GM13976 (cell line): ENCODE measurements at places on chromosomes 2 and 18.
A peak's percentile ranks its signal among the peaks of the same experiment; 100 is the strongest.

DNA sequence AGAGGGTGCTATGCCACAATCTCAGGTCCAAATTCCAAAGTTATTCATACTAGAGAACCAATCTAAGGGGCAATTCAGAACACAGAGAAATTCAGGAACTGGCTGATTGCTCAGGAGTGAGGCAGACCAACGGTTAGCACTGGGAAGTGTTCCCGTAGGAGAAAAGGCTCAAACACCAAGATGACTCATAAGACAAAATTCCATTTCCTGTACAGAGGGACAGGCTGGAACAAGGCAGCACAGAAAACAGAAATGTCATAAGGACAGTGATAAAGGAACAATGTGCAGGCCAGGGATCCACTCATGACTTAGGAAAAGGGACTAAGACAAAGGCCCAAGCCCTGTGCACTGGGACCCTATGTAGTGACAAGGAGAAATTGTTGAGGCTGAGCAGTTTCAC, 54.2 kb downstream of the PDE1A start:
- no peak for DNase-seq

- no peak for DNase-seq
These were observed 406.8 kb downstream of the NBAS start for GRCh38 chr2:15154297-15154696.

DNA sequence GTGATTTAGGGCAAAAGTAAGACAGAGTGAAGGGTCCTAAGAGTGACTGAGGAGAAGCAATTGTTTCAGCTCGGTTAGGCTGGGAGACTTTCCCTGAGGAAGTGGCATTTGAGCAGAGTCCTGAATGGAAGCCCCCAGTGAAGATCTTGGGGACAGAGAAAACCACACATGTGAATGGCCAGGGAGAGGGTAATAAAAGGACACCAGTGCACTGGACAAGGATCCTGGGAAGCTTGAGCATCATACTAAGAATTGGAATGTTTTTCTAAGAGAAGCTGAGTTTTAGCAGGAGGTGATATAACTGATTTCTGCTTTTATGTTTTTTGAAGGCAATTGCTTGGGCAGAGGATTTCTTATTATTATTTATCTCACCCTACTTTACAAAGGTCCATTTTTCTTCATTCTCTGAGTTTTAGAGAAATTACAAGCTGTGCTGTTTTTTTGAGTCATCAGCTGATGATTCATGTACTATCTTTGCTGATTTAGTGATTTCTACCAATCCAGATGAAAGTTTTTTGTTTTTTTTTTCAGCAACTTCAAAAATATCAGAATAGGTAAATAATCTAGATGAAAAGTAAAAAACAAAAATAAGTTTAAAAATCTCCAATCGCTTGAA, 43.5 kb downstream of the MFSD6 start:
- no peak for DNase-seq

DNA sequence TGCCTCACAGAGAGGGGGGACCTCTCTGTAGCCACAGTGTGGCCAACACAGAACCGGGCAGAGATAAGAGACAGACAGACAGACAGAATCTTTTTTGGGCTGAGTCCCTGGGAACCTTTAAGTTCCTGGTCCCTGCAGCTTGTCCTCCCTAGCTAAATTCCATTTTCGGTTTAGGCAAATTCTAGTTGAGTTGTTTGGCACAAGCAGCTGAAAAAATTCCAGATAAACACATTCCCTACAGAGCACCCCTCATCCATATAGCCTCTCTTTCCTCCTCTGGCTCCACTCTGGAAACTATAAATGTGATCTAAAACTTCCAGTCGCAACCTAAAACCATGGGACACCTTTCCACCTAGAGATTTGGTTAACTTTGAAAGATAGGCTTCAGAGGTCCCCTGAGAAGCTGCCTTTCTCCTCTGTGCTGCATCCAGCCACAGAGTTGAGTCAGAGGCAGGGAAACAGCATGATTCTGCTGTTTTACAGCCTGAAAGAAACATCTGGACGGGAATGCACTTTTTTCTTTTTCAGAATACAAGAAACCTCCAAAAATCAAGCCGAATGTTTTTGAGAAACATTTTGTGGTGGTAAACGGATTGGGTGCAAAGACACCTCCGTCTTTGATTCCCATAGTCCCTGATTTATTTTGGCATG, 30.9 kb downstream of the SLC4A3 start:
- DNase-seq: no peak

- DNase-seq: peak; percentile 39
These were observed 28.8 kb upstream of the TMEM18 start for GRCh38 chr2:705971-706511.

- no peak for DNase-seq
These were observed 38.8 kb downstream of the AOX1 start for GRCh38 chr2:200624658-200625057.

DNA sequence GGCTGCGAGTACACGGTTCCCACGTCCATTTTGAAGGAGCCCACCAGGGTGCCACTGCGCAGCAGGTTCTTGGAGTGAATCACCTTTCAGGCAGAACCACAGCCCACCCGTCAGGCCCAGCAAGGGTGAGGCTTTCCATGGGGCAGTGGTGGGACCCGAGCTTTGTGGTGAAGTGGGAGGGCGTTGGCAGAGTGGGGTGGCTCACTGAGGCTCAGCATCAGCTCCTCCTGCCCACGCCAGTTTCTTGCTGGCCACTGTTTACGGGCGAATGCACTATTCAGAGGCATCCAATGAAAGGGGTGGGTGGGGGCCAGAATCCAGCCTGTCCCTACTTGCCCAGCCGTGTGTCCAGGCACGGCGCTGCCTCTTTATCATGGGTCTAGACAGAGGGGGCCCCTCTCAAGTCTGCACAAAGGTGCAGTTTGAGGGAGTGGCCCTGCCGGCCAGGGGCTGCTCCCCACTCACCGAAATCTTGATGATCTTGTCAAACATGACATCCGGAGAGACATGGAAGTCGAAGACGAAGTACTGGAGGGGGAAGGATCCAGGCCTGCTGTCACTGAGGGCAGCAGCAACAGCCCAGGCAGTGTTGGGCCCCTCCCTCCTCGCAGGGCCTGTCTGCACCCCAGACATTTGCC, 11.4 kb upstream of the OTOF start:
- DNase-seq: no peak

- no peak for DNase-seq
These were observed 31.5 kb downstream of the CDCA7 start for GRCh38 chr2:173386021-173386737.

GRCh38 chr18:51437280-51438271, 240.1 kb upstream of the MEX3C start:
- DNase-seq: no peak

DNA sequence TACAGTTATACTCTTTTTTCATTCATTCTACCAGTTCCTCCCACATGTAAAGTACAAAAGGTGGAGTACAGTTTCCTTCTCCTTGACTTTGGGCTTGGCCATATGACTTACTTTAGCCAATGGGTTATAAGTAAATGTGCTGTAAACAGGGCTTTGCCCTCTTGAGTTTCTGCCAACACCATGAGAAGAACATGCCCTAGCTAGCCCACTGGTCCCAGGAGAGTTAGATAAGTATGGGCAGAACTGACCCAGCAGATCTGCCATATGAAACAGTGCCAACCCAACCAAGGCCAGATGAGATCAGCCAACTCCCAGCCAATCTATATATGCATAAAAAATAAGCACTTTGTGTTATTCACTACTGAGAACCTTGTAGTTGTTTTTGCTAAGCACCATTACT, 25.5 kb downstream of the ZC3H8 start:
- no peak for DNase-seq

DNA sequence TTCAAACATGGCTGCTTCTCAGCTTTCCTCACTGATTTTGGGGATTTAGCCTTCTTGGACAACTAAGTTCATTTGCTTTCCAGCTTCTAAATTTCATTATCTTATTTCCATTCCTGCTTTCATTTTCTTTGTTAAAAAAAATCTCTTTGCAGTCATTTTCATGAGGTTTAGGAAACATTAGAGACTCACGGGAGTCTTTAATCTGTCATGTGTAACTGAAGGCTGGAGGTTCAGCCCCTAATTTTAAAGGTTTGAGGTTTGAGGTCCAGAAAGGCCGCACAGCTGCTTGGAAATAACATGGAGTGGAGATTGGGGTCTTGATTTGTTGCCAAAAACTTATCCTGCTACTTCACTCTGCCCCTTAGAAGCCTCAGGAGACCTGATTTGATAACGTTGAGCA, 30.3 kb downstream of the PROKR1 start:
- DNase-seq: no peak

- DNase-seq: no peak
These were observed 21.0 kb downstream of the BCL11A start for GRCh38 chr2:60532421-60532820.

GRCh38 chr2:32423536-32423935, 66.7 kb downstream of the BIRC6 start:
- no peak for DNase-seq

DNA sequence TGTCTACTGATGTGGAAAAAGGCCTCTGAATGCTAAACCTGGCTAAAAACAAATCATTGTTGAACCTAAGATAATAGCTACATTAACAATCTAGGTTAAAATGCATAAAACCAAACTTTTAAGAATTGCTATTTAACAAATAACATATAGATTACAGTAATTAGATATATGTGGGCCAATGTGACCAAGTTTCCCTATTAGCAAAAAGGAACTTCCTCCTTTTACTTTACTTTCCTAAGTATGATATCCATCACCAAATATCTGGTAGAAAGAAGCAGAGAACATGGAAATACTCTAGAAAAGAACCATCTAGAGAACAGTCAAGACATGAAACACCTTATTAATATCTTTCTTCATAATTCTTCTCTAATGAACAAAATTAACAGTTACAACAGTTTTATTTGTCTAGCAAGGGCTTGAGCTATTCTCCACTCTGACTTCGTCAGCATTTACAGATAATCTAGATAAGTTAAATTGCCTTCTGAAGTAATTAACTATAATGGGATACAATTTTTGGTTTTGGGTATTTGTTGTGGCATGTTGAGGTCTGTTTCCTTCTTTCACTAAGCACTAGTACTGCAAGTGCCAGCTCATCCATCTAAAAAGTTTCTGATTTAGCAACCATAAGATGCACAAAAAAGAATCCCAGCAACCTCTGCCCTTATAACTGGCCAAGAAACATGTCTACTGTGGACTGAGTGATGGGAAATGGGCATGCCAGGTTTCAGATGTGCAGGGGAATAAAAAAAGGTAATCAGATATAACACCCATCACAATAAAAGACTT, 53.3 kb downstream of the MEMO1 start:
- no peak for DNase-seq

DNA sequence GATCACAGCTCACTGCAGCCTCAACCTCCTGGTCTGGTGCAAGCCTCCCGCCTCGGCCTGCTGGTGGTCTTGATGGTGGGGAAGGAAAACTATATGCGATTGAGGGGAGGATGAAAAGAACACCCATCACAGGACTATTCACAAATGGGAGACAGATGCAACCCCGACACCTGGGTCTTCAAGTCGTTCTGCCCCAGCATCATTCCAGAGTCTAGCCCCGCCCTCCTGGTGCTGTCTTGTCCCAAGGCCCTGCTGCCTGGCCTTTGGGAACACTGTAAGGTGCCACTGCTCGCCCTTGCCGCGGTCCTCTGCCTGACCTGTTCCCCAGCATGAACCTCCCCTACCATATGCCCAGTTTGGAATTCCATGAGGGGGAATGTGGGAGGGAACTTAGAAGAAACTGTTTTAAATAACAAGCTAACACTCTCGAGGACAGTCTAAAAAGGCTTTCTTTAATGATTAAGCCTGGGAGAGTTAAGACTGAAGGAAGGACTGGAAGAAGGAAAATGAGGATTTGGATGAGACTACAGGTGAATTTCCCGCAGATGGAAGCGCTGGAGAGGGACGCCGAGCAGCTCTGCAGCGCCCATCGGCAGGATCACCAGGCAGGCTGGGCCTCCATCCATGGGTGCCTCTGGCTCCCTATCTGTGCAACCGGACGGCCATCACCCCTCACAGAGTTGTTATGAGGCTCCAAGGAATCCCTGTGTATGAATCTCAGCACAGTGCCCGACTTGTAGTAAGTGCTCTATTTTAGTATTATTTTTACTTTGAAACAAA, 75.0 kb downstream of the MEX3C start:
- no peak for DNase-seq

GRCh38 chr2:171895786-171896185, 1.7 kb upstream of the SLC25A12 start:
- DNase-seq: no peak

DNA sequence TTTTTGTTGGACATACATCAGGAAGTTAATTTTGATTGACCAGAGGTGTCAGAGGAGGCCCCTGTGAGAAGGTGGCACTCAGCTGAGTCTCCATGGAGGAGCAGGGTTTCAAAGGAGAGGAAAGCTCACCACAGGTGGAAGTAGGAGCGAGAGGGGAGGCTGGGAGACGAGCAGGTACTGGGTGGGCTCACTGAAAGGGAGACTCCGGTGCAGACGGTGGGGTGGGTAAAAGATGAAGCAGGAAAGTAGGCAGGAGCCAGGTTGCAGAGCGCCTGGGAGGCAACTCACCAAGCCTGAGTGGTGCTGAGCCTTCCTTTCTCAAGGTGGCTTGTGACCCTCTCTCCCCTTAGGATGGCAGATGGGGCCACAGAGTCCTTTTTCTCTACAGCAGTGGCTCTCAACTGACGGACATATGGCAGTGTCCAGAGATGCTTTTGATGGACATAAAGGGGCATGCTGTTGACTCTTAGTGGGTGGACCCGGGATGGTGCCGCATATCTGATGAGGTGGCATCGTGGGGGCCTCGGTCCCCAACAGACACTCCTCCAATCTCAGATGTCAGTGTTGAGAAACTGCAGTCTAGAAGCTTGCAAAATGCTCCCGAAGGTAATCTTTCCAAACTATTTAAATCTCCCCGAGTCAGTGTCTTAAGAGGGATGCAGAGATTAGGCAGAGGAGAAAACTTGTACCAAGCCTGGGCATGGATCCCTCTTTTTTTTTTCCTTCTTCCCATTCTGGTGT, 64.0 kb downstream of the LPIN1 start:
- DNase-seq: no peak

- DNase-seq: no peak
These were observed 62.8 kb upstream of the OTOS start for GRCh38 chr2:240203031-240203787.
